ENCODE measurements at places on chromosomes 5 and 9.

GRCh38 chr5:661891-662750 is 31.0 kb downstream of the TPPP start:
- DNase-seq = no peak

- DNase-seq = no peak
Observed at GRCh38 chr9:130487500-130487899, 42.7 kb downstream of the ASS1 start.

- DNase-seq = no peak
Observed at GRCh38 chr9:123601828-123602227, 245.8 kb downstream of the CRB2 start.

- no peak for DNase-seq
Observed at GRCh38 chr9:88746743-88747398, 211.9 kb downstream of the NXNL2 start.

DNA sequence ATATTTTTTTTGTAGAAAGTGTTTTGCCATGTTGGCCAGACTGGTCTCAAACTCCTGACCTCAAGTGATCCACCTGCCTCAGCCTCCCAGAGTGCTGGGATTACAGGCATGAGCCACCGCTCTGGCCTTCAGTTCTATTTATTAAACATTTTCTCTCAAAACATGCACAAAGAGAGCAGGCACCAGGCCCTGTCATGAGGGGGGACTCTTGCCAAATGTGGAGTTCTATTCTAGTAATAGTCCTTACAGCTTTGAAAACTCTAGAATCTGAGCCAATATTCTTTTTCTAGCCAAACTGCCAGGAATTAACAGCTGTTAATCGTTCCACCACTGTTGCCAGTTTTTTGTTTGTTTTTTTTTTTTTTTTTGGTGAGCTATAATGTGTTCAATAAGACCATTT is 124.6 kb downstream of the TARS1 start:
- DNase-seq = peak; percentile 28

DNA sequence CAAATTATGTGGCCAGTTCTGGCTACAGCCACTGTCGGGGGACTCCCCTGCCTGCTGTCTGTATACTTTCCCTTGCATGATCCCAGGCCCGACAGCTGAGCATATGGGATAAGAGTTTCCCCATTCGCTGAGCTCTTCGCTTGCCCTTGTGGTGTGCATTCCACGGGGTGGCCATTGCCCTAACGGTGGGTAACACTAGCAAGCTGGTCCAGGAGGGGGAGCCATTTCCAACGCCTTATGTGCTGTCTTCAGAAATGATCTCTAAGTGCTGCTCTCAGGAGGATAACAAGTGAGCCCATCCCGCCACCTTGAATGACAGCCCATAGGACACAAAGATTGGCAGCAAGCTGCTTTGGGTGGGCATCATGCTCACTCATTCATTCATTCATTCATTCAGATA is 190.9 kb downstream of the FSTL4 start:
- no peak for DNase-seq

DNA sequence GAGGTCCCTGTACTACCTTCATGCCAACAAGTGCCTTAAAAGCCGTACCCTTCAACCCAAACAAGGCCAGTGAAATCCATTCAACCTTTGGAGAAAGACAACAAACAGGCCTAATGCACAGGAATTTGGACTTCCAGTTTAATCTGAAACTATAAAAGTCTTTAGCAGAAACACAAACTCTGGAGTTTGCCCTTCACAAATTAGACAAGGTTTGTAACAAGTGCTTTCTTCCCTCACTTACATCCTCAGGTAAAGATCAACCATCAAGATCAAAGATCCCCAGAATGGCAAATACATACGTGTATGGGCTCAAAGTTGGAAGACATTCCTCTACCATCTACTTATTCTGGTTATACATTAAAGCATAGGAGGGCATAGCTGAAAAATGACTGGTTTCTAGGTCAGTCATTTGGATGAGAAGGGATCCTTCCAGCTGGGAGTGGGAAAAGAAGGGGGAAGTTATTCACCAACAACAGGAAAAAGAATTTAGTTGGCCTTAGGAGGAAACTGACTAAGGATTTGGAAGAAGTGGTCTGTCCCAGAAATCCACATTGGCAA is 2.0 kb downstream of the DAB2 start:
- no peak for DNase-seq

GRCh38 chr9:23677446-23677845 is 148.6 kb downstream of the ELAVL2 start:
- no peak for DNase-seq

- DNase-seq = no peak
Observed at GRCh38 chr5:68332080-68332451, 116.5 kb downstream of the PIK3R1 start.

GRCh38 chr5:177100714-177101121 is 14.0 kb downstream of the FGFR4 start:
- DNase-seq = no peak

DNA sequence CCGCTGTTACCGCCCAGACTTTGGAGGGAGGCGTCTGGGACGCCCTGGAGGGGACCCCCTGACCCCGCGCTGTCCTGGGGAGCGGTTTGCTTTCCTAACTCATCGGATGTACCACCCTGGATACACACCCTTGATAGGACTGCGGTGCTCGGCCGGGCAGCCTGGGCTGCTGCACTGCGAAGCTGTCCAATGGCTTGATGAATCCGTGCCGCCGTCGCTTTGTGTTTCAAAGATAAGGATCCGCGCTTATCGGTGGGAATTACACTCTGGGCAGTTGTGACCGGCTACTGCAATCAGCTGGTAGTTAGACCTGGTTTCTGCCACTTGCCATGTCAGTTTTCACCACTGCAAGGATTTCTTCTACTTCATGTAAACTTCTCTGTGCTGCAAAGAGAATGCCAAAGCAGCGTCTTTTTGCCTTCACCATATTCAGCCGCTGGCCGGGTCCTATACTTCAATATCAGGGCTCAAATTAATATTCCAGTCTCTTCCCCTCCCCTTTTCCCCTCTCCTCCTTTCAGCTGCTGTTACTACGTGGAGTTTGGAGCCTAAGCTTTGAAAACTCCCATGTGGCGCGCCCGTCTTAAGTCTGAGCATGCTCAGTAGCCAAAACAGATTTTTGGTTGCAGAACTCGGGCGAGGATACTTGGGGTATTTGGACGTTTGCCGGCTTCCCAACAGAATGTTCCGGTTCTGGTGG is 727 bp downstream of the SMAD5 start:
- DNase-seq = peak; percentile 63

GRCh38 chr5:141958546-141959172 is 657 bp upstream of the PCDH12 start:
- no peak for DNase-seq

DNA sequence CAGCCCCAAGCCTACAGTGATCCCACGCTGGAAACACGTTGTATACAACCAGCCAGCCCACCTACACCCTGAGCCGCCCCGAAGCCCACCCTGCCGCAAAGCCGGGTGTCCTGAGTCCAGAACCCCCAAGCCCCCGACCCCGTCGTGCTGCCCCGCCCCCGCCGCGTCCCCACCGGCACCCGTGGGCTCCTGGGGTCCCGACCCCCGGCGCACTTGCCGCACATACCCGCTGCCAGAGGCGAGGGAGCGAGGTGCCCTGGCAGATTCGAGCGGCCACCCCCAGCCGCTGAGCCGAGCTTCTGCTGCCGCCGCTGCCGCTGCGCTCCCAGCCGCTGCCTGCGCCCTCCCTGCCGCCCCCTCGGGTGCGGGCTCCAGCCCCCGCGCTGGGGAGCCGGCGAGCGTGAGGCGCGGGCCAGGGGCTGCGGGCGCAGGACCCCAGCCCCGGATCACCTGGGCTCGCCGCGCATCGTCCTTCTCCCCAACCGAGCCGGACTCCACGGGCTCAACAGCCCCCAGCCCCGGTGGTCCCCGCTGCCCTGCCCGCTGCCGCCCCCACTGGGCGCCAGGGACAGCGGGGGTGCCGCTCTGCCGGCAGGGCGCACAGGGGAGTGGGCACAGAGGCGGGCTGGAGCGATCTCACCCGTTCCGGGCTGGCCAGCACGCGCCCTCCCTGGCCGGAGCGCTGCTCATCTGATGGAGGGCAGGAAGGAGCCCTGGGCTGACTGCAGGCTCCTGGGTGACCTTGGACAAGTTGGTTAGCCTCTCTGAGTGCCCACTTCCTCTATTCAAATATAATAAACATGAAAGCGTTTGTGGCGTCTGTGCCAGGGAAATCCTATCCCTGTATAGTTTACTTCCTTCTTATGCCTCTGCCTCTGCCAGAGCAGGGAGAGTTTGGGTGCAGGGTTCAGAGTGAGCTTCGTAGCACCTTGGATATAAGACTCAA is at the start of gene HTR4:
Gene HTR4, minus strand, starts transcription at position 692 of the 946 bp plus-strand sequence. CDS start 17,513 bp downstream, outside the sequence.
- no peak for DNase-seq

- no peak for DNase-seq
Observed at GRCh38 chr9:134073500-134073899, 5.7 kb upstream of the BRD3 start.

DNA sequence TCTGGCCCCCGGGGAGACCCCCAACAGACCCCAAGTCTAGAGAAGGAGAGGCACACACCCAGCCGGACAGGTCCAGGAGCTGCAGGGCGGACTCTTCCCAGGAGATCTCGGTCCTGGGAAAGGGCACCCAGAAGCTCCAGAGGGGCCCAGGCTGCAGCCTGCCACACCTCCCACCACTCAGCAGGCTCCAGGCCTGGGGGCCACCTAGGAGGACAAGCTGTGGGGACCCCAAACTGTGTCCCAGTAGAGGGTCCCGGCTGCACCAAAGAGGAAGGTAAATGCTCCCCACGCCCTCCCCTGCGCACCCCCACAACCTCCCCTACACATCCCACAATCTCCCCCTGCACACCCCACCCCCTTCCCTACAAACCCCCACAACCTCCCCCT is 48.5 kb downstream of the PLEKHG4B start:
- DNase-seq = no peak

- no peak for DNase-seq
Observed at GRCh38 chr9:71245651-71246050, 124.2 kb upstream of the TRPM3 start.

DNA sequence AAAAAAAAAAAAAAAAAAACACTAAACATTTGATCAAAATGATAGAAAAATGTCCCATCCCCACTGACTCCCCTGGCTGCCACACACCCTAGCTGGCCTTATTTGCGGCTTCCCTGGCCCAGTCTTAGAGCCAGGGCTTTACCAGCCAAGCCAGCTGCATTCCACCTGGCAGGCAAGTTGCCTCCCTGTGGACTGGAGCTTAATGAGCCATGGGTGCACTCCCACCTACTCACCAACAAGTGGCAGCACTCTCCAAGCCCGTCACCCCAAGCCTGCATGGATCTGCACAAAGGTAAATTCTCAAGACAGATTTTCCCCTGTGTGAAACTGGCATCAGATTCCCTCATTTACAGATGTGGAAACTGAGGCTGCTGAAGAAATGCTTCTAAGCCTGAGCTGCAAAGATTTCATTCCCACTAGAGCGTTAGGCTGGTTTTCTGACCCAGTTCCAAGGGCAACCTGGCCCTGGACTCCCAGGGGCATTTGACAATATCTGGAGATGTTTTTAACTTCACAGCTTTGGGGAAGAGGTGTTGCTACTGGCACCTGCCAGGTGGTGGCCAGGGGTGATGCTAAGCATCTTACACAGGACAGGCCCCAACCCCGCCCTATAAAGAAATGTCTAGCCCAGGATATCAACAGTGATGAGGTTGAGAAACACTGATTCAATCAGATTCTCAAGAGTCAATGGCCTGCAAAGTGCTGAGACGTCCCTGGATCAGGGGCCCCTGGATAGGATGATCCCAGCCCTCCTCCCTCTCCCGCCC is 21.9 kb upstream of the VDAC1 start:
- no peak for DNase-seq

- no peak for DNase-seq
Observed at GRCh38 chr5:14781106-14781505, 90.5 kb downstream of the ANKH start.

- no peak for DNase-seq
Observed at GRCh38 chr5:18985171-18985758, 1002.7 kb downstream of the CDH18 start.

DNA sequence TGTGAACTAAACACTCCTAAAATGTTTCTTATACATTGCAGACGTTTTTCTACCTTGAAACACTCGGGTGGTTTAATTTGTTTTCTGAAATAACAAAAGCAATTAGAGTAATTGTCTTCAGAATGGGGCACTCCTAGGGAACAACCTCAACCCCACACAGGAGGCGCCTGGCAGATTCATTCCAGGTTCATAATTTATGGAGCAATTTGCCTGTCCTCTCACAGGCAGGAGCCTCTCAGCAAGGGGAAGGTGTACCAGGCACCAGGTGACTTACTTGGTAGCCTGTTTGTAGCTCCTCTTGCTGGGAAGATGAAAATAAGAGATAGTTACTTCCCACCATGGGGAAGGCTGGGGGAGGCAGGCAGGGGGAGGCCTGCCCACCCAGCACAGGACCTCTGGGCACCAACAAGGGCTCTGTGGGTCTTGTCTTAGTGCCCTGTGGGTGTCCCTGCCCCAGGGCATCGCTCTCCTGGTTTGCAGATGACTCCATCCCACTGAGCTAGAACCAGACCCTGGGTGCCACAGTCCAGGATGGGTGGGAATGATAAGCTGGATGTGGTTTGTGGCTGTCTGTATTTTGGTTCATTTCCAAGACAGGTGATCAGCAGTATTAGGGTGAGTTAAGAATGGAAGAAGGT is 144.4 kb downstream of the FSTL4 start:
- DNase-seq = no peak

DNA sequence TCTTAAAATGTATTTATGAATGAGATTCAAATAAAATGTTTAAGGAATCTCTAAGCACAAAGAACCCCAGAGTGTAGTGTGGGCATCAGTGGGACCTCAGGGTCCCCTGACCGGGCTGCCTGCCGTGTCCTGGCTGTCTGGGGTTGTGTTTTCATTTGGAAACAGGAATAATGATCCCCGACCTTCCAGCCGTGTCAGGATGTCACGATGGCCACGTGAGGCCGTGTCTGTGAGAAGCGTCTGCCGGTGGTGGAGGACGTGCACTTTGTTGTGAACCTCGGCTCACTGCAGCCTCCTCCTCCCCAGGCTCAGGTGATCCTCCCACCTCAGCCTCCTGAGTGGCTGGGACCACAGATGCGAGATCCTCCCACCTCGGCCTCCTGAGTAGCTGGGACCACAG is 4.3 kb downstream of the TRAF2 start:
- no peak for DNase-seq

GRCh38 chr9:131943351-131943841 is 136.3 kb downstream of the MED27 start:
- no peak for DNase-seq

GRCh38 chr5:77797136-77797535 is 21.0 kb upstream of the TBCA start:
- DNase-seq = no peak

- DNase-seq = no peak
Observed at GRCh38 chr9:35609001-35609819, 4.1 kb downstream of the TESK1 start.

GRCh38 chr9:38086496-38086895 is 17.5 kb upstream of the SHB start:
- DNase-seq = no peak
